ENCODE measurements at places on chromosomes 16 and 17.
A peak's percentile ranks its signal among the peaks of the same experiment; 100 is the strongest.

DNA sequence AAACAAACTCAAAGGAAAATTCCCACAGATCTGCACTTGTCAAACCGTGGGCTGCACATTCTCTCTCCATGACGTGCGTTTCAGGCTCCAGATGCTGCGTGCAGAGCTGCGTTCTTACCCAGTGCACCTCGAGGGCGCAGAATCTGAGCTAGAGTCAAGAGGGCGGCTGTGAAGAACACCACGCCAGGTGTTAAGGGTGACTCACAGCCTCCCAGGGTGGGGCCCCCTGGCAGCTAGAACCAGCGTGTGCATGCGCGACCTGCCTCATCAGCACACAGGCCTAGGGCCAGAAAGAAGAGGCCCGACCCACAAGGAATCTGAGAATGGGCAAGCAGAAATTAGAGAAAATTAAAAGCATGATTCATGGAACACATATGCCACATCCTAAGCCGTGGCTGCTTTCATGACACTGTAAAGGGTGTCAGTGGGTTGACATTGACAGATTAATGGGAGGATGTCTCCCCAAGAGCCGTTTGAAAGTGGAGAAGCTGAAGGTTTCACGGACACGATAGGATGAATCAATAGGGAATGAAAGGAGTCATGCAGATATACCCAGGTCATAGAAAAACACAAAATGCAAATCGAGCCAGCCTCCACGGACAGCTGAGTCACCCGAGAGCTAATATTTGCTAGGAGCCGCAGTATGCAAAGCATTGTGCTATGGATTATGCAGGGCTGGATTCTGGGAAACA lies 29.0 kb downstream of the MARCHF10 start:
- DNase-seq, result no peak

GRCh38 chr16:49542946-49543630 lies 169.5 kb downstream of the C16orf78 start:
- no peak for DNase-seq

DNA sequence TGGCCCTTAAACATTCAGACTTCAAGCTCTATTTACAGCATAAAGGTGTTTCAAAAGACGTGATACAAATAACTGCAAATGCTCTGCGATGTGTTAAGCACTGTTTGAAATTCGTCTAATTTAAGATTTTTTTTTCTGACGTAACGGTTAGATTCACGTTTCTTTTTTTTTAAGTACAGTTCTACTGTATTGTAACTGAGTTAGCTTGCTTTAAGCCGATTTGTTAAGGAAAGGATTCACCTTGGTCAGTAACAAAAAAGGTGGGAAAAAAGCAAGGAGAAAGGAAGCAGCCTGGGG lies 681 bp upstream of the MAPT start:
- no peak for DNase-seq

DNA sequence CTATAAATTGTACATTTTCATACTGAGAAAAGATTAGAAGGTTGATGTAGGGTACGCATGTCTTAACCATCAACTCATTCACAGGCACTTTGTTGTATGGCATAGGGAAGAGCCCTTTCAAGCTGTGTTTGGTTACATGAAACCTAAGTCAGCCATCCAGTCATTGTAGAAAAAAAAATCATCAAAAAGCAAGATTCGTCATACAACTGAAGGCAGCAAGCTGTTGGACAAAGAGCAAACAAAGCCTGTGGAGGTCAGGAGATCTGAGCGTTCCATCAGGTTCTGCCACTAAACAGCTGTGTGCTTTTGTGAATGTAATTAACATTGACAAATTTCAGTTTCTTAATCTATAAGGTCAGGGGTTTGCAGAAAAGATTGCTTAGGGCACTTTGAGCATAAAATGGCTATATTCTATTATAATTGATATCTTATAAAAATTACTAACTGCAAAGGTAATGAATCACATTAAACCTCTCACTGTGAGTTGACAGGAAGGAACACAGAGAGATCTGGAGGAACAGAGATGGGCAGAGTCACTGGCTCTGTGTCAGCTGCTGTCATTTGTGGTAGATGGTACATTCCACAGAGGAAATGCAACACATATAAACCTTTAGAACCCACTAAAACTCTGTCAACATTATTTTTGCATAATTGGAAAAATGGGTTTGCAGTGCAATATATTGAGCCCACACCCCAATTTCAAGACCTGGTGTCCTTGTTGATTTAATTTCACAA lies 66.3 kb upstream of the MYOCD start:
- DNase-seq, result no peak

DNA sequence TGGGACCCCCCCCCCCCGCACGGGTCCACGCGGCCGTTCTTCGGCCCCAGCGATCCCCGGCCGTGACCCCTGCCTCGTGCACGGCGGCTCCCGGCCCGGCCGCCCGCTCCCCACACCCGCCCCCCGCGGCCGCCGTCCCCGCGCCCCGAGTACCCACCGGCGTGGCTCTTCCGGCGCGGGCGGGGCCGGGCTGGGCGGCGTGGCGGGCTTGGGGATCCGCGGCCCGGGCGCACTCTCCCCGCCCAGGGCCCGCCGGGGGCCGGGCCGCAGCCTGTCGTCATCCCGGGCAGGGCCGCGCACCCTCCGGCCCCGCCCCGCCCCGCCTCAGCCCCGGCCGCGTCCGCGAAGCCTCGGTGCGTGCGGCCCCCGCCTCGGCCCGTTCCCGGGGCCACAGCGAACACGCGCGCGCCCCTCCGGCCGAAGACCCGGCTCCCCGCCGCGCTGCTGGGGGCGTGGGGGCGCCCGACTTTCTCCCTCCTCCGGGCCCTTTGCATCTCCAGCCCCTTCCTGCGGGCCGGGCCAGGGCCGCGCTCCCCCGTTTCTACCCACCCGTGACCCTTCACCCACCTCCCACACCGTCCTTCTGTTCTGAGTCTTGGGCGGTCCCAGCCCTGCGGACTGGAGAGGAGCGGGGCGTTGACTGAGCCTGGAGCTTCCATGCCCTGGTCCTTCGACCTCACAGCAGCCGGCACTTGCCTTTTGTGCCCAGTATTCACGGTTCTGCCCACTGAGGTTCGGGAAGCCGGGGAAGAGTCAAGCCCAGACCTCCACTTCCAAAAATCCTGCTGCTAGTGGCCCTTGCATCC lies 840 bp downstream of the MYO1C start:
- DNase-seq, result peak; percentile 62

- DNase-seq, result no peak
Observed at GRCh38 chr17:65807361-65807760, 245.9 kb upstream of the AXIN2 start.

DNA sequence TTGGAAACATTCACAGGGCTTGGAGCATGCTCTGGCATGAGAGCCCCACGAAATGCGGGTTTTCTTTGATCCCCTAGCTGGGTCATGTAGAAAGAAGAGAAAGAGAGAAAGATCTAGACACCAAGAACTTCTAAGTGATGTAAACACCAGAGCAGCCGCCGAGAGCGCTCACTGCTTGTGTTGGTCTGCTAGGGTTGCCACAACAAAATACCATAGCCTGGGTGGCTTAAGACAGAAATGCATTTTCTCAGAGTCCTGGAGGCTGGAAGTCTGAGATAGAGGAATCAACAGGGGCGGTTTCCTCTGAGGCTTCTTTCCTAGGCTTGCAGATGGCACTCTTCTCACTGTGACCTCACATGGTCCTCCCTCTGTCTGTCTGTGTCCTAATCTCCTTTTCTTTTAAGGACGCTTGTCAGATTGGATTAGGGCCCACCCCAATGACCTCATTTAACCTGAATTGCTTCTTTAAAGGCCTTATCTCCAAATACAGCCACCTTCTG lies 139.5 kb downstream of the CYLD start:
- DNase-seq, result no peak

DNA sequence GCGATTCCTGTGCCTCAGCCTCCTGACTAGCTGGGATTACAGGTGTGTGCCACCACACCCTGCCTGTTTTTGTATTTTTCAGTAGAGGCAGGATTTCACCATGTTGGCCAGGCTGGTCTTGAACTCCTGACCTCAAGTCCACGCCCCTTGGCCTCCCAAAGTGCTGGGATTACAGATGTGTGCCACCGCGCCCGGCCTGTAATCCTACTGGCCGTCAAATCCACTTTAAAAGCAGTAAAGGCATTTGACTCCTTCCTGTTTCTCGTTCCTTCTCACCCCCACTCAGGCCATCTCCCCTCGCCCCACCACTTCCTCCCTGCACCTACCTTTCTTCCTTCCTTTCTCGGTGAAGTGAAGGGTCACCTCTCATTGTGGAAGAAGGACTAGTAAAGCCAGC lies 69.4 kb upstream of the CREBBP start:
- DNase-seq, result no peak

- DNase-seq, result peak; percentile 30
Observed at GRCh38 chr17:75691371-75691791, 24.2 kb downstream of the SAP30BP start.

DNA sequence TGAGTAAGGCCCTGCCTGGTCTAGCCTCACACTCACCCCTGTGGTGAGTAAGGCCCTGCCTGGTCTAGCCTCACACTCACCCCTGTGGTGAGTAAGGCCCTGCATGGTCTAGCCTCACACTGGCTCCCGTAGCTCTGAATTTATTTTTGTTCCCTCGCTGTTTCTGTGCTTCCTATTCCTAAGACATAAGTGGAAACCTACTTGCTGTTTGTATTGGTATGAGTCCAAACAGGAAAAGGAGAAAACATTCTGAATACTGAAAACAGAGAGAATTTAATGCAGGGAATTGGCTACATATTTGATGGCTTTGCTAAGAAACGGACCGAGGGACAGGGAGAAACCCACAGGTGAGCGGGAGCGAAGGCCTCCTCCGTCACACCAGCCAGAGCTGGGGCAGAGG lies 267.8 kb downstream of the FOXL1 start:
- no peak for DNase-seq

DNA sequence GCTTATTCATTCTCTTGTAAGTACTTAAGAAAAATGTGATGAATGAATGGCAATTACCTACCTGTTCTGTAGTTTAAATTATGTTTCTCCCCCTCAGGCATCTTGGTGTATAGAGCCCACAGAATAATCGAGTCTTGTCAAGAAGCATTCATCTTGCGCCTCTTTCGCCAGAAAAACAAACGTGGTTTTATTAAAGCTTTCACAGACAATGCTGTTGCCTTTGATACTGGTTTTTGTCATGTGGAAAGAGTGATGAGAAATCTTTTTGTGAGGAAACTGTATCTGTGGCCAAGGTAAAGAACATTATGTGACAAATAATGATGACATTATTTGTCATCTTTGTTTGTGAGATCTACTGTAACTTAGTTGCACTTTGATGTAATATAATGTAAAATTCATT lies 6.5 kb downstream of the ERCC4 start:
- DNase-seq, result no peak

DNA sequence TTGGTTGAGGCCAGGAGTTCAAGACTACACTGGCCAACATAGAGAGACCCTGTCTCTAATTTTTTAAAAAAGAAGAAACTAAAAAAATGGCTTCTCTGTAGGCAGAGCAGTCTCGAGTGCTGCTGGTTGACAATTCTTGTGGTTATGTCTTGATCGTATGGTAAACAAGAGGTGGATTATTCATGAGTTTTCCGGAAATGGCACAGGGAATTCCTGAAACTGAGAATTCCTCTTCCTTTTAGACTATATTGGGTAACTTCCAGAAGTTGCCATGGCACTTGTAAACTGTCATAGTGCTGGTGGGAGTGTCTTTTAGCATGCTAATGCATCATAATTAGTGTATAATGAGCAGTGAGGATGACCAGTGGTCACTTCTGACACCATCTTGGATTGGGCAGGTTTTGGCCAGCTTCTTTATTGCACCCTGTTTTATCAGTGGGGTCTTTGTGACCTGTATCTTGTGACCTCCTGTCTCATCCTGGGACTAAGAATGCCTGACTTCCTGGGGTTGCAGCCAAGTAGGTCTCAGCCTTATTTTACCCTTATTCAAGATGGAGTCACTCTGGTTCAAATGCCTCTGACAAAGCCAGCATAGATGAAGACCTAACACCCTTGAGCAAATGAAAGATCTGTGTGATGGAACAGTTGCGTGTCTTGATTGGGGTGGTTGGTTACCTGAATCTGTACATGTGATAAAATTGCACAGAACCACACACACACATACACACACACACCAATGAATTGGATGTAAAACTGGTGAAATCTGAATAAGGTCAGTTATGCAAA lies 30.2 kb downstream of the BMERB1 start:
- DNase-seq, result no peak

- DNase-seq, result no peak
Observed at GRCh38 chr16:7746941-7747340, 414.3 kb downstream of the RBFOX1 start.

GRCh38 chr17:7982173-7982572 lies 20.2 kb upstream of the GUCY2D start:
- no peak for DNase-seq

DNA sequence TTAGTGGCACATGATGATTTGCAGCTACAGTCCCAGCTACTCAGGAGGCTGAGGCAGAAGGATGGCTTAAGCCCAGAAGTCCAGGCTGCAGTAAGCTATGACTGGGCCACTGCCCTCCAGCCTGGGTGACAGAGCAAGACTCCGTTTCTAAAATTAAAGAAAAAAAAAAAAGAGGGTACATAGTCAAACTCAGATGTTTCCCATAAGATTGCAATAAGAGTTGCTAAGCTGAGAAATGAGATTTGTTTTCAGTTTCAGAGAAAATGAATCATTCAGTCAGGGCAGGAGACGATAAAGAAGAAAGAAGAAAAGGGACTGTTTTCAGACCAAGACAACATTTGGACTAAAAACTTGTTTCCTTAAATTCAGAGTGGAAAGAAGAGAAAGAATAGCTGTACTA lies 30.2 kb upstream of the PHLPP2 start:
- no peak for DNase-seq

GRCh38 chr17:1906662-1907101 lies 76.9 kb downstream of the RPA1 start:
- DNase-seq, result no peak

DNA sequence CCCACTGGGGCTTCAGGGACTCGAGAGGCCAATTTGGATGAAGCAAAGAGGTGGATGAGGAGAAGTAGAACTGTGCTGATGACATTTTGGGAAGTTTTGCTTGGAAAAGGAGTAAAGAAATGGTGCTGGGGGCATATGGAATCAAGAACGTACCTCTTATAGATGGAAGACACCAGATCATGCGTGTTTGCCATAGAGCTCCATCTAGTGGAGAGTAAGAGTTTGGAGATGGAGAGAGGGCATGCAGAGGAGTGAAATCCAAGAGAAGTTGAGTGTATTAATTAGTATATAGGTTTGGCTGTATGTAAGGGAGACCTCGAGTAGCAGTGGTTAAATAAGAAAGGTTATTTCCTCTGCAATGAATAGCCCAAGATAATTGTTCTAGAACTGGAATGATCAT lies 56.0 kb downstream of the SHISA6 start:
- DNase-seq, result no peak

DNA sequence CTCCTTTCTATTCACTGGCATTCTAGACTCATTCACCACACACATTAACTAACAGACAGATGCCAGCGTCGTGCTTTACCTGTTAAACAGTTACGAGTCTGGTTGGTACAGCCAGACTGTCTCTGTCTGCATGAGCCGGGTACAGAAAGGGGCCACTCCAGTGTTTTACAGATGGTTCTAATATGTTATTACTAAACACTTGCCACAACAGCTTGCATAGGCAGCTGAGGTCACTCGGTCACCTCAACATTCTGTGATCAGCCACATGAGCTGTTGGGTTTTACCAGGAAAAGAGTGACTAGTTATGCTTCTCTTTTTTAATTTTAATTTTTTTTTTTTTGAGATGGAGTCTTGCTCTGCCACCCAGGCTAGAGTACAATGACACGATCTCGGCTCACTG lies 25.2 kb downstream of the CD300A start:
- no peak for DNase-seq

All from CD4-positive, alpha-beta T cell treated with Interleukin-6 for 4 hours (primary cell).